Skin of body (tissue), 3 donors: ENCODE measurements at places on chromosomes 2 and 18. TPM values are rescaled to one million over a fixed set of nuclear protein-coding genes. Genes with fewer than 3 reads are reported as not detected.

DNA sequence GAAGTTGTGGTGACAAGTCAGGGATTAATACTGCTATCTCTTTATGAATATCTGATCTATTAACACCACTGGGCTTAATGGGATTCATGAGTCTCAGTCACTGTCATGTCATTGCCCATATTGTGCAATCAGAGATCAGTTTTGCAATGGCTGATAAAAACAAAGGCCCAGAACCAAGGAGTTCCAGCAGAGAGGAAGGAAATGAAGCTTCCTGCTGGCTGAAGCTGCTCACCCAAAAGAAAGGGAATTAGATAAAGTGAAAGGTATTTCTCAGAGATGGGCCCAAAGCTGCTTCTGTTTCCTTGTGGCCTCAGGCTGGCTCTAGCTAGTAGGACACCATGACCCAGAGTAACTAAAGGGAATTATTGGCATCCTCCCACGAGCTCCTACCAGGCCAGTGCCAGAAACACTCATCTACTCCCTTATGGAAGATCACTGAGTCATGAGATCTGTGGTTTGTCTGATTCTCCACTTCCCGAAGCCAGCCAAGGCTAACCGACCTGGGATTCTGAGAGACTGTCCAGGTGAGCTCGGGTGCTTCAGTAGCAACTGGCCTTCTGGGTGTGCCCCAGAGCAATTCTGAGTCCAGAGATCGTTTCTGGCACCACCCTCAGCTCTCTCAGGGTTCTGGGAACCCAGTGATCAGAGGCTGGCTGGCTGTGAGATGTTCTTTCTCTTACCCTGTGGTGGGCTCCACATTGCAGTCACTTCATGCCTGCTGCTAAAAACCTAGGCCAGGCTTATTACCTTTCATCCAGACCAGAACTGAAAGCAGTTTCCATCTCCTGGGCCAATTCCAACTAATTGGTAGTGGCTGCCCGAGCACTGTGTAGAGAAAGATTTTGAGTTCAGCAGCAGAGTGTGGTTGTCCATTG is 129.5 kb upstream of the PELI1 start:
- no peak for DNase-seq

DNA sequence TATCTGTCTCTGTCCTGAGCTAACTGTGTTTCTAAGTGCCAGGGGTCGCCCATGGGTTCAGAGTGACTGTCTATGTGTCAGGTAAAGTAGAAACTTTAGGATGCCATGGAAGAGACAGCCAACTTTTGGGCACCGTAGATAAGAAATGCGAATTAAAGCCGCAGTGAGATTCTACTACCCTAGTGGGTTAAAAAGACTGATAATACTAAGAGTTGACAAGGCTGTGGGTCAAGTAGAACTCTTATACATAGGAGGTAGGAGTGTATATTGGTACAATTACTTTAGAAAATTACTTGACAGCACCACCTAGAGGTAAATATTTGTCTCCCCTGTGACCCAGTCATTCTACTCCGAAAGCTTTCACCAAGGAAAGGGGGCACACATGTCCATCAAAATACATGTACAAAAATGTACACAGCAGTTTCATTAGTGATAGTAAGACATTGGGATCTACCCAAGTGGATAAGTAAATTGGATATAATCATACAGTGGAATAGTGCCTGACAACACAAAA is 371.3 kb downstream of the SLC4A3 start:
- DNase-seq = no peak

DNA sequence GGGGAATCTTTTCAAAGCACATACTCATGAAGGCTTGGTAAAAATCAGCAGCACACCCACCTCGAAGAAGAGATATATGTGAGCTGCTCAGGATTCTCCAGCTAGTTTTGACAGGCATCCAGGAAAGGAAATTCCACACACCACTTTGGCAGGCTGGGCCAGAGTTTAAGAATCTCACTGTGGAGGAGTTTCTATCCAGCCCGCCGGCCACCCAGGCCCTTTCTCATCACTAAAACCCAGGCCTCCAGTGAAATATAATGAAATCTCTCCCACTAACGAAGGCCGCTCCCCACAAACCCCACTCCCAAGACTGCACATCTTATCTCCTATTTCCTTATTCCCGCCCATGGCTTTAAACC is 202.0 kb downstream of the GLI2 start:
- peak; percentile 52 for DNase-seq

- no peak for DNase-seq
These were observed 260.9 kb downstream of the CYRIA start for GRCh38 chr2:16404551-16405300.

The MAP3K19 gene
- total RNA-seq = not detected
